Fibroblast of skin of scalp (primary cell): ENCODE measurements at places on chromosomes 2 and 18.

- no peak for DNase-seq
These were observed 18.4 kb downstream of the NAPG start for GRCh38 chr18:10544093-10544748.

GRCh38 chr18:77032181-77032701 lies 100.3 kb downstream of the MBP start:
- DNase-seq: peak; percentile 22

- DNase-seq: no peak
These were observed 1156.3 kb upstream of the CRIM1 start for GRCh38 chr2:35199298-35199697.

- peak; percentile 56 for DNase-seq
These were observed 295.0 kb upstream of the ZNF521 start for GRCh38 chr18:25646971-25647370.

- DNase-seq: no peak
These were observed 647.1 kb downstream of the GALR1 start for GRCh38 chr18:77896586-77897252.

DNA sequence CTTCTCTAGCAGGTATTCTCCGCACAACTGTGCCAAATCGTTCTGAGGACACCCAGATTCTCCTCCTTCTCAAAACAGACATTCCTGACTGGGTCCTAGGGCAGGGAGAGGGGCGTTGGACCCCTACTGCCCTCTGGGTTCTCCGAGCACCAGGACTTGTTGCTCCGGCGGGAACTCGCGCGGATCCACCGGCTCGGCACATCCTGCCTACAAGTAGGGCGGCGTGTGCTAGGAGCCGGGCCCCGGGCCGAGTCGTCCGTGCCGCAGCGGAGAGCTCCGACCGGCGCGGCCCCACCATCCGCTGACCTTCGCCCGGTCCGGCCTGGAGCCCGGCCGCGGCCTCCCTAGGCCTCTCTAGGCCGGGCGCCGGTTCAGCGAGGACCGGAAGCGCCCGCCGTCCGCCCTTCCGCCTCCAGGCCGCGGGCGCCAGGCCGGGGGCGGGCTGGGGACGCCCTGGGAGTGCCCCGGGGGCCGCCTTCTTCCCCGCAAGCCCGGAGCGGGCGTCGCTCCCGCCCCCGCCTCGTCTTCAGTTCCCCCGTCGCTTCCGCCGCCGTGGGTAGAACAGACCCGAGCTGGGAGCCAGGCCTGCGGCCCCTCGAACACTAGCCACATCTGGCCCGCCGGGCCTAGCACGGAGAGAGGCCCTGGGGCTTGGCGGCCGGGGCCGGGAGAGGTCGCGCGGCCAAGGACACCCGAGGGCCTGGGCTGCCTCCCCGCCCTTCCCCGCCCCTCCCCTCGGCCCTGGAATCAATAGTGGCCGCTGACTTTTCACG lies 7.6 kb upstream of the ONECUT2 start:
- no peak for DNase-seq

DNA sequence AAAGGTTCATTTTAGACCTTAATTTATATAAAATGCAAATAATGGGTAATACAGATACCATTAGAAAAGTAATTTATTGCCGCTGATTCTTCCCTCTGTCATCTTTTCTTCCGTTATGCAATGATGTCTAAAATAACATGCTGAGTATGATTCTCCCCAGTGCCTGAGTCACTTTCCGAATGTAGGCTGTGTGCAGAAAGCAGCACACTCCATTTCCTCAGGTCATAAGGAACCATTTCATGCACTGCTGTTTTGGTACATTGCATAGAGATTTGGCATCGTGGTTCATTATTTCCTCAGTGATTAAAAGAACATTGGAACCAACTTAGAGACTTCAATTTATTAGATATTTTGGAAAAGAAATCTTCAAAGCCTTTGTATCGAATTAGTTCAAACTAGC lies 173.5 kb downstream of the CDH2 start:
- DNase-seq: peak; percentile 59

DNA sequence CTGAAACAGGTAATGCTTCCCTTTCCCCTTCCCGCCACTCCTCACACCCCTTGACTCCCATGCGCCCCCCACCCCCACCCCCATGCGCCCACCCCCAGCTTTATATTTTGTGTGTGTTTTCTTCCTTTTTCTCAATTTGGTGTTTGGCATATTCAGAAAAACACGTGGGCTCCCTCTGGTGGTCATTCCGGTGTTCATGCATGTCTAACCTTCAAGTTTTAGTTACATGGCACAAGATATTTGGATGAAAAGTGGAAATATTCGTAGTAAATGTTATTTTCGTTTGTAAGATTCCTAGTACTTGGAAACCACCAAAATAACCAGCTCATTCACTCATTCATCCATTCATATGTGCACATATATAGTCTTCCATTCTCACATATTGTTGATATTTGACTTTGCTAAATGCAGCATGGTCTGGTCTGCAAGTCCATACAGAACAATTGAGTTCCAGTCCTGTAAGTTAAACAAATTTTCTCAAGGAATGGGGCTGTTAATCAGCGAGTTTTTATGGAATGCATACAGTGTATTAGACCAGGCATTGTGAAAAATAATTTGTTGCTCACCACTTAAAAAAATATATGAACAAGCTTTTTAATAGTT lies 143.6 kb upstream of the MAP3K20 start:
- DNase-seq: peak; percentile 63

GRCh38 chr2:182941121-182941722 lies 74.8 kb upstream of the FRZB start:
- no peak for DNase-seq

DNA sequence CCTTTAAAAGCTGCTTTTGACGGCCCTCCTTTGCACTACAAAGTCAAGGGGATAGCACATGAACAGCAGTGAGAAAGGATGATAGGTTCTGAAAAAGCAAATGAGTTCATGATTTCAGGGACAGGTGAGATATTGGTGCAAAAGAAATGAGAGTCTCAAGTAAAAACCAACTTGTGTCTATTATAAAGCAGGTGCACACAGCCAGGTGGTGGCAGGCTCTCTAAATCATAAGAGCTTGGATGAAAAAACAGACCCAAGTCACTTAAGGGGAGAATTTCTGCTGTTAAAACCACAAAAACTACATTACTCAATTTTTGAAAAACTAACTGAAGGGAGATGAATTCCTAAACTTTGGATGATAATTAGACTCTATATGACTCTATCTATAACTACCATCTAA lies 201.5 kb downstream of the SP3 start:
- no peak for DNase-seq

- DNase-seq: no peak
These were observed 227.3 kb upstream of the TANK start for GRCh38 chr2:160932960-160933359.

DNA sequence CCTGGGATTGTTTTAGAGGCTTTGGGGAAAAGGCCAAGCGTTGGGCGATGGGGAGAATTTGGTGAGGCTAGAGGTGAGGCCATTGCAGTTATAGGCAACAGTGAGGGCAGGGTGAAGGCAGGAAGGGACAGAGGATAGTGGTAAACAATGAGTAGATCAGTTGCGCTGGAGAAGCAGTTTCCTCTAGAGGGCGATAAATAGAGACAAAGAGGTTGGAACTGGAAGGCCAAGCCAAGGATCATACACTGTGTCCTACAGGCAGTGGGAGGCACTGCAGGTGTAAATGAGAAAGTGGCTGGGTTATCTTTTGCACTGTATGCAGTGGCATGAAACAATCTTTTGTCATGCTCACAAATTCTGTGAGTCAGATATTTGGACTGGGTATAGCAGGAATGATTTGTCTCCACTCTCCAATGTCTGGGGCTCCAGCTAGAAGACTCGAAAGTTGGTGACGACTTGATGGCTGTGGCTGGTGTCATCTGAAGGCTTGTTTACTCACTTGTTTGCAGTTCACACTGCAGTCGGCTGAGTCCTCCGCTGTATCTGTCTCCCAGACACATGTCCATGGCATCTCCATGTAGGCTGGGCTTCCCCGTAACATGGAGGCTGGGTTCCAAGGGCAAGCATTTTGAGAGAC lies 82.1 kb downstream of the TNP1 start:
- DNase-seq: peak; percentile 65

GRCh38 chr18:11019295-11020105 lies 129.9 kb downstream of the PIEZO2 start:
- DNase-seq: no peak

DNA sequence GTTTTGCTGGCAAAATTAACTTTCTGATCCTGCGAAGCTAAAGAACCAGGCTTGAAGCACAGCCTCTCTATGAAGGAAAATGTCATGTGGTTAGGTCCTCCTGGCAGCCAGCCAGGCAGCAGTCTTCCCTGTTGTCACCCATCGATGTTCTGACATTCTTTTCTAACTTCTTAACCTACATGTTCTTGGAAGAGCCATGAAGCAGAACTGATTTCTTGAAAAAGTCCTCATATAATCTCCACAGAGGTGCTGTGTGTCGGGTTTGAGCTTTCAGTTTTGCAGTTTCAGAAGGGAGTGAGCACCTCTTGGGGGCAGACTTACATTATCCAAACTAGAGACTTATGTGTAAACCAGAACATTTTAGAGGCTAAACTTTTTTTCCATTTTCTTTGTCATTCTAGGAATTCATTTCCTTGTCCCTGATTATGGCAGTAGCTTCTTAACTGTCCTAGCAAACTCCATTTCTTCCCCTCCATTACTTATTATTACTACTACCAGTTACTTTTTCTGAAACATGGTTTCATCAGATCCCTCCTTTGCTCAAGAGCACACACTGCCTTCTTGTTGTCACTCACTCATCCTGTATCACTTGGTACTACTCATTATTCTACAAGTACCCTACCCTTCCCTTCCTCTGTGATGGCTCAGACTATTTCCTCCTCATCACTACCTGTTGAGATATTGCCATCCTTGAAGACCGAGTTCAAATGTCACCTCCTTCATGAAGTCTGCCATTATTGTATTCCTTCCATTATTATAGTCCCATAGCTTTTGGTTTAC lies 31.1 kb downstream of the DOK1 start:
- peak; percentile 33 for DNase-seq

DNA sequence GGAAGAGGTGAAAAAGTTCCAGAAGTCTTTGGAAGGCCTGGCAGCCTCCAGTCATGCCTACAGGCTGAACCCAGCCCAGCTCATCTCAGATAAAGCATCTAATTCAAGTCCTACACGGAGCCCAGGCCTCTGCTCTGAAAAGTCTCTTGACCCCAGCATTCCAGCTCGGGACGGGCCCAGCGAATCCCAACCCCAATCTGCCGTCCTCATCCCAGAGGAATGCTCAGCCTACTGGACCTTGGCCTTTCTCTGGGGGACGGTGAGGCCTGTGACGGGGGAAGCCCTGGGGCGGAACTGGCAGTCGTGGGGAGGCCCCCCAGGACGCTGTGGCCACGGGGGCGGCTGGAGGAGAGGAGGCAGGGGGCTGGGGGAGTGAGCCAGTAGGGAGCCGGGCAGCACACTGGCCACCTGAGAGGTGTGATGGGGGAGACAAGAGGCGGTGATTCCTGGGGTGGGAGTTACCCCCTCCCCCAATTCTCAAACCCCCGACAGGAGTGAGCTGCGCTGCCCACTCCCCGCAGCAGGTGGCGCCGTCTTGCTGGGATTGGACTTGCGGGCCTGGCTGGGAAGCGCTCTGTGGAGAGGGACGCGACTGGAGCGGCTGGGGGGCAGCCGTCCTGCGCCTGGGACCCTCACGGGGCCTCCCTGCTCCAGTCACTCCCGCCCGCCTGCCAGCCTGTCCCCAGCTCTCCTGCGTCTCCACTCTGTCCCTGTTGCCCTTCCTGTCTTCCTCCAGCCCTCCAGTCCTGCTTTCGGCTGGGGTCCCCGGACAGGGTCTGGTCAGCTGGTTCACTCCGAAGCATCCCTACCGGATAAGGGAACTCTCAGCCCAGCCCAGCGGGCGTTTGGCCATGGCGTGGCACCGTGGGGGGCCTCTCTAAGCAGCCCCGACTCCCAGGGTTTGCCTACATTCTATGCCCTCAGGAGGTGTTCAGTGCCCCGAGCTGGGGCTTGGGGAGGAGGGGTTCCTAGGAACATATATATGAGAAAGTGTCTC lies 182.6 kb upstream of the HAAO start:
- peak; percentile 73 for DNase-seq

- no peak for DNase-seq
These were observed 49.5 kb upstream of the BCL11A start for GRCh38 chr2:60602828-60603532.

DNA sequence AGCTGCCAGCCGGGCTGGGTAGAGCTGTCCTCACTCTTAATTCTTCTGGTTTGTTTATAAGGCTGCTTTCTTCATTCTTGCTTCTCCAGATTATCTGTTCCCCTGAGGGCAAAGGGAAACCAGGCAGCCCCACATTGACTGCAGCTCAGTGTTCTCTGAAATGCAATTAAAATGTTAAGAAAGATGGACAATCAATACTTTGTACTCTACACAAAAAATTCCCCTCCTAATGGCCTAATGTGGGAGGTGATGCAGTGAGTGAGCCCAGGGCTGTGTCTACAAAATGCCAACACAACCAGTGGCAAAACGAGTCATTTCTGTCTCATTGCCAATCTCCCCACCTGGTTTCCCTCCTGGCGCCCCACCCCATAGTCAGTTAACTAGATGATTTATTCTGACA lies 541.7 kb upstream of the RAB6C start:
- DNase-seq: no peak

DNA sequence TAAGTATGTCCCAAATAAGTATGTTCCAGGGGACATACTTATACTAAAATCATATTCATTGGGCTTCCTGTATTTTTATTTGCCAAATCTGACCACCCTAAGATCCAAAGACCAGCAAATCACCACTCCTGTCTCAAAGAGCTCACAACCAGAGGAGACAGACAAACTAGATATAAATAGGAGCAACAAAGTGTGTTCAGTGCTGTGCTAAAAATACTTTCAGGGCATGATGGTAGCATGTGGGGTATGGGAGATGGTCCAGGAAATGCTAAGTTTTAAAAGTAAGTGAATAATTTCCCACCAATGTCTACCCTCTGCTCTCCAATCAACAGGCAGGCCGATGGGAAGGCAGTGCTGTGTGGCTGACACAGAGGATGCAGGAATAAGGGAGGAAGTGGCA lies 87.1 kb downstream of the C1QL2 start:
- no peak for DNase-seq

- no peak for DNase-seq
These were observed 109.3 kb downstream of the FHOD3 start for GRCh38 chr18:36406805-36407204.

- DNase-seq: no peak
These were observed 225.0 kb downstream of the FHOD3 start for GRCh38 chr18:36522509-36522908.

- DNase-seq: no peak
These were observed at the start of gene TRABD2A for GRCh38 chr2:84880645-84881521. Gene TRABD2A (minus strand): TSS chr2:84881084. CDS start chr2:84881039, 45 bp downstream.

GRCh38 chr18:2956056-2956455 lies 56.9 kb downstream of the LPIN2 start:
- DNase-seq: peak; percentile 41
